ENCODE measurements at places on chromosomes 12 and 14.

- DNase-seq: no peak
Observed at GRCh38 chr14:69594846-69595245, 16.6 kb upstream of the SUSD6 start.

GRCh38 chr12:120060196-120060595 lies 56.4 kb downstream of the RAB35 start:
- no peak for DNase-seq

DNA sequence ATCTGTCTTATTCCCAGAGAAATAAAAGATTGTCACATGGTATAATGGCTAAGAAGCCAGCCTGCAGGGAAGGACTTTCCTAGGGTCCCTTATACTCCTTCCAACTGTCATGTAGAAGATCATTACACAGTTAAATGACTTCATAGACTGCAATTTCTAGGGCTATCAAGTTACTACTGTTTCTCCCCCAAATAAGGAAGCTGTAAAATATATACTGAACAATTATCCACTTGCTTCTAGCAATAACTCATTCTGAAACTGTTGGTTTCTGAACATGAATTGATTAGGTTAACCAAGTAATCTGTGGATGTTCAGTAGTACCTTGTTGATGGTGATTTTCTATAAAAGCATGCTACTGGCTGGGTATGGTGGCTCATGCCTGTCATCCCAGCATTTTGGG lies 44.6 kb downstream of the A2ML1 start:
- DNase-seq: no peak

- DNase-seq: no peak
Observed at GRCh38 chr12:94318181-94318580, 141.5 kb downstream of the CEP83 start.

GRCh38 chr14:41817626-41818025 lies 210.9 kb downstream of the LRFN5 start:
- no peak for DNase-seq

- peak; percentile 6 for DNase-seq
Observed at GRCh38 chr12:109677279-109677691, 36.3 kb upstream of the FAM222A start.

DNA sequence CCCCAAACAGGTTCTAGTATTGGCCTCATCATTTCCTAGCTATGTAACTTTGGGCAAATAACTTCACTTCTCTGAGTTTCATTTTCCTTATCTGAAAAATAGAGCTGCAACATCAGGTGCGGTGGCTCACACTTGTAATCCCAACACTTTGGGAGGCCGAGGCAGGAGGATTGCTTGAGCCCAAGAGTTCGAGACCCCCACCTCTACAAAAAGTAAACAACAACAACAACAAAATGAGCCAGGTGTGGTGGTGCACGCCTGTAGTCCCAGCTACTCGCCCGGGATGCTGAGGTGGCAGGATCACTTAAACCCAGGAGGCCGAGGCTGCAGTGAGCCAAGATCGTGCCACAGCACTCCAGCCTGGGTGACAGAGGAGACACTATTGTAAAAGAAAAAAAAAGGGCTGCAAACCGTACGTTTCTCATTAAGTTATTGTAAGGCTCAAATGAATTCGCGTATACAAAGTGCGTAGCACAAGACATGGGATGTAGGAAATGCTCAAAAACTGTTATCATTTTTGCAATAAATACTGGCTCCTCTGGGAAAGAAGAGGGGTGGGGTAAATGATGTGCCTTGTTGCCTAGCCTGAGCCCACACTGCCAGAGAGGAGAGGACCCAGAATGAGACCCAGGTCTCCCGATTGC lies 903 bp downstream of the C12orf76 start:
- no peak for DNase-seq
